Activated CD4-positive, alpha-beta memory T cell treated with anti-CD3 and anti-CD28 coated beads, Interleukin-2, amount 10 ng/mL, durations not matched to agents 7 days and 5 days (primary cell): ENCODE measurements at places on chromosomes 4 and X.

DNA sequence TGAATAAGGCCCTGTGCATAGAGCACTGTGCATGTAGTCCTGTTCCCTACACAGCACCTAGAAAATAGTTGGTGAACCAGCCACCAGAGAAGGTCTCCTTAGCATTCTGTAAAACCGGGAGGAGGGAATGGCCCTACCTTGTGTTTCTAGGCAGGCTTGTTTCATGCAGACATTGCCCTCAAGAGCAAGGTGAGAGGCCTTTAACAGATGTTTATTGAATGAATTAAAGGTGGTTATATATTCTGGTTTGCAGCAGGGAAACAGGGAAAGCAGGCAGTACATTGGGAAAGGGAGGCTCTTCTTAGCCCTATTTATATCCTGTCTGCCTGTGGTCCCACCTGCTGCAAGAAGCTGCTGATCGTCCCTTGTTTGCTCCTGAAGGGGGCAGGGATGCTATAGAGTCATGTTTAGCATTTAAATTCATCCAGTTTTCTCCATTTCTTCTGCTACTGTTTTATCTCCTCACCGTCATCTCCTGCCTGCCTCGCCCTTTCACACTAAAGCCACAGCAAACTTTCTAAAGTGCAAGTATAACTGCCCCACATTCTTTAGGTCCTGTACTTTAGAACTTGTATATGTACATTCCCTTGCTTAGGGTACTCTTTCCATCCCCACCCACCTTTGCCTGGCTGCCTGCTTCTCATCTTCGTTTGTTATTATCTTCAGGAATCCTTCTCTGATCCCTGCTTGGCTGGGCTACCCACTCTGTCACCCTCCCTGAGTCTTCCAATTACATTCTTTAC lies 60.3 kb downstream of the EGF start:
- DNase-seq: no peak

GRCh38 chrX:53412446-53412845 lies 10.0 kb downstream of the SMC1A start:
- DNase-seq: no peak

- DNase-seq: no peak
Observed at GRCh38 chrX:45745479-45745878, 544.8 kb upstream of the DIPK2B start.

DNA sequence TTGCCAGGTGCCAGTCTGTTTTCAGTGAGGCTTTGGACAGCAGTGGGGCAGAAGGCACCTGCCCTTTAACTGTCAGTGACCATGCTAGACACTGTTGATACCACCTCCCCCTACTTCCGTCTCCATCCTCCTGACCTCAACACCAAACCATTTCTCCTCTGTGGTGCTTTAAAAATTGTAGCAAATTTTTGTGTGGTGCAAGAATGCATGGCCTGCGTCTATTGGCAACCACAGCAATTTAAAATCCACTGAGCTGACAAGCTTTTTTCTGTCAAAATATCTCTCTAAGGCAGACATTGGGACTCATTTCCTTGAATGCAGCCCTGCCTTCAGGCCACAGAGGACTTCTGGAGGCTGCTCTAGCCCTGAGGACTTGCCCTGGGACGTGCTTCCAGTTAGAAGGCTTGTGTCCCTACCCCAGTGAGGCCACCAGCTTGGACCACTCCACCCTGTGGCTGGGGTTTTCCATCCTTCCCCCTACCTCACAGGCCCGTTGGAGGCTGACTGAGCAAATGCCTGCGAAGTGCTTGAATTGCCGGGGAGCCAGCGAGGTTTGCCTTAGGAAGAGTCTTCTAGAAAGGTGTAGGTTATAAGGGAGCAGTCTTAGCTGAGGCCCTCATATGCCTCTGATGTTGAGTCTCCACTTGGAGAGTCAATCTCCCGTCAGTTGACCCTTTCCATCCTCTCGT lies 6.9 kb downstream of the PRRG3 start:
- no peak for DNase-seq

GRCh38 chr4:48030470-48030869 lies 13.9 kb downstream of the NIPAL1 start:
- DNase-seq: no peak

GRCh38 chr4:90857081-90857820 lies 730.1 kb downstream of the CCSER1 start:
- no peak for DNase-seq

GRCh38 chrX:14864631-14865030 lies 8.2 kb downstream of the FANCB start:
- DNase-seq: no peak

- DNase-seq: no peak
Observed at GRCh38 chr4:189511581-189511980, 429.1 kb upstream of the FRG1 start.

DNA sequence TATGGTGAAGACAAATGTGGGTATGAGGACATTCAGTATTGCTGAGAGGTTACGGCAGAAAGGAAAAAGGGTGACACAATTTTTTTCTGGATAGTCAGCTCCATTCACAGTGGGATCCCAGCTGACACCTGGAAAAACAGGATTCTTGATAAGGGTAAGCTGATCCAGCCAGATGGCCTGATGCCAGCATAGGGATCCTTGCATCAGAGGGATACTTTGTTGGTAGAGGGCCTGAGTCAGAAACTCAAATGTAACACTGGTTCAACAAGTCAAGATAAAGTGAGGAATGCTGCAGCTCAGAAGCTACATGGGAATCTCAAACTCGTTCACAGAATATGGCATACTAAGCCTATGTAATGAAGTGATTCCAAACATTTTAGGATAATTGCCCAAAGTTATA lies 726.7 kb downstream of the C4orf33 start:
- no peak for DNase-seq

GRCh38 chr4:144295286-144295995 lies 154.9 kb upstream of the GYPA start:
- no peak for DNase-seq

DNA sequence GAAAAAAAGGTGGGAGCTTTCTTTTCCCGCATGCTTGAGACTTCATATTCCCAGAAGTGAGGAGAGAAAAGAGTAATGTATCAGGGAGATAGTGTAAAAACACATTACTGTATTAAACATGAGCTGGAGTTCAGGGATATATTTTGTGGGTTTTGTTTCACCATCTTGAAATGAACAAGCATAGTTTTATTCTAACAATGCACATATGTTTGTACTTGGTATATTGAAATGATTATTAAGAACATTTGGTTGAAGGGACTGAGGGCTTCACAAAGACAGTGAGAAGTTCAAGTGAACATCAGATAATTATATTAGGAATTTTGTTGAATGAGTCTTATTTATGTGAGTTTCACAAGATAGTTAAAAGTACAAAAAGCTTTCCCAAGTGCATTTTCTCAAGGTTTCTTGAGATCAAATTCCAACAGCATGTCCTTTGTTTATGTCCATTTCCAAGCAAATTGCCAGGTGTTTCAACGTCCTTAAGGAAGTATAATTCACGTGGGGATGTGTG lies 368.8 kb downstream of the ANKRD50 start:
- no peak for DNase-seq

DNA sequence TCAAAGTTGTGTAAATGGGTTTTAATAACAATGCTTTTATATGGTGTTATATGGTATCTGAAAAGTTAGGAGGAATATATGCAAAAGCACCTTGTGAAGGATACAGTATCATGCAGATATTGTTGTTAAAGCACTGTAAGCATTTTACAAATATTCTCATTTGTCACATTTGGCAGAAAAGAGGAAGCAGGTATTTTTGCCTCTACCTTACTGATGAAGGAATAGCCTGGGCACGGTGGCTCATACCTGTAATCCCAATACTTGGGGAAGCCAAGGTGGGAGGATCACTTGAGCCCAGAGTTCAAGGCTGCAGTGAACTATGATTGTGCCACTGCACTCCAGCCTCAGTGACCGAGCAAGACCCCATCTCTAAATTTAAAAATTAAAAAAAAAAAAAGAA lies 12.2 kb upstream of the GDPD2 start:
- no peak for DNase-seq

DNA sequence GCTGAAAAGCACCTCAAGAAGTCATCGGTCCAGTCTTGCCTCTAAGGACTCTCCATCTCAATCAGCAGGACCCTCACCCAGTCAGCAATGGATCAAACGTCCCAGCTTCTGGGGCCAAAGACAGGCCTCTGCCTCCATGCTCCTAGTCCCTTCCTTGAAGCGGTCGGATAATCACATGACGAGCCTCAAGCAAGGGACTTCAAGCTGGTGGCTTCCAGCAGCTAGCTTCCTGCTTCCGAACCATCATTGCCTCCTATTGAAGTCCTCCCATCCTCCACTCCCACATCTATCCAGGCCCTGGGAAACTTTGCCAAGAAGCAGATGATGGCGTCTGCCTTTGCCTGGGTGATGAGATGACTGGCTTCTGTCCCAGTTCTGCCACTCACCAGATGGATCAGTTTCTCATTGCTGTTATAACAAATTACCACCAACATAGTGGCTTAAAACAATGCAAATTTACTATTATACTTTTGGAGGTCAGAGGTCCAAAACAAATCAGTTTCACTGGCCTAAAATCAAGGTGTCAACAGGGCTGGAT lies 135.2 kb upstream of the MAMLD1 start:
- DNase-seq: no peak

- peak; percentile 30 for DNase-seq
Observed at GRCh38 chr4:56757261-56757746, 64.2 kb downstream of the SPINK2 start.

DNA sequence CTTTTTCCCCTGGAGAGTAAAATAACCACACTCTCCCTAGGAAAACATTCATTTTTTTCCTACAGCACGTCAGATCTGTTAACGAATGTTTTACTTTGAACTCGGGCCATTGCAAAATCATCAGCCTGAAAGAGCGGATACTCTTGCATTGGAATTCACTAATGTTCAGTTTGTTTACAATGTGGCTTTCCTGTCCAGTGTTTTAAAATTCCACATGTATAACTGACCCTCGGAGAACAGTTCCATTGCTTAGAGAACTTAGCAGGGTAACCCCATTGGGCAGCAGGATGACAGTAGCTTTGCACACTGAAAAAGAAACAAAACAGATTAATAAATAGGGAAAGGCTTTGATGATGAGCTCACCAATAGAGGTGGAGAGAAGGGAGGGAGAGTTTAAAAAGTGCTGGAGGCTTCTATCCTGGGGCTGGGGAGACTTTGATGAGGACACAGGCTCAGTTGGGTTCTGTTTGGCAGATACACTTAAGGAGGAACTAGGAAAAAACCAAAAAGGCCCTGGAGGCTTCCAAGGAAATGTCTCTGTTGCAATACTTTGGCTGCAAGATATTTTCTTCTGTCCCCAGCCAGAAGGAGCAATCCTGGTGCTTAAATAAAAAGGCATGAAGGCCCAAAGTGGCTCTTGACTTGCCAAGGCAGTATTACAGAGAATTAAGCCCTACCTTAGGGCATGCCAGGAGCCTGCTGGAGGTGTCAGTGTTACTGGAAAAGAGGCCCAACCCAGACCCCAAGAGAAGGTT lies 143.1 kb downstream of the ARSF start:
- DNase-seq: no peak

DNA sequence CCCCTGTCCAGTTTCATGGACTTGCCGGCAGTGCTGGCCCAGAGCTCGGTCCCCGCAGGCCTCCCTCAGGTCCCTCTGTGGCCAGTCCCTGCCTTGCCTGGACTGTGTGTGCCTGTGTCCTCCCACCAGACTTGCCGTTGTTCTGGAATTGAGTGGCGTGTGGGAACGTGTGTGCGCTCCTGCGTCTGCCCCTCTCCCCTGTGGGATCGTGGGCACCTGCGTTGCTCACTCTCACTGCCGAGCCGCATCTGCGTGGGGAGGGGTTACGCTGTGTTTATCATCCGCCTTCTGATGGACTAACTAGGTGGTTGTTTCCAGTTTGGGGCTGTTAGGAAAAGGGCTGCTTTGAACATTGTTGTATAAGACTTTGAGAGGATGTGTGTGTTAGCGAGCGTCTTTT lies 21.2 kb downstream of the PCGF3 start:
- no peak for DNase-seq

DNA sequence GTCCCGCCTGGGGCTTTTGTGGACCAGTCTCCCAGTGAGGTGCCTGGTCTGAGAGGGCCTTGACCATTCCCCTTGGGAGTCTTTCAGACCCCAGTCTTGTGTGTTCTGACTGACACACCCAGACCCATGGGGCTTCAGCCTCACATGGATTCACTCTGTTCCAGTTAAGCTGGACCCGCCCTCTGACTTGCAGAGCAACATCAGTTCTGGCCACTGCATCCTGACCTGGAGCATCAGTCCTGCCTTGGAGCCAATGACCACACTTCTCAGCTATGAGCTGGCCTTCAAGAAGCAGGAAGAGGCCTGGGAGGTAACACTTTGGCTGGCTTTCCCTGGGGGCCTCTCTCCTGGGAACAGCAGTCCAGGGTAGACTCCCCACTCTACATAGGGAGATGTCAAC lies 6.8 kb downstream of the IL9R start:
- DNase-seq: no peak

GRCh38 chr4:76995776-76996175 lies 46.2 kb downstream of the SEPTIN11 start:
- DNase-seq: no peak

GRCh38 chr4:168908093-168908492 lies 102.0 kb downstream of the CBR4 start:
- DNase-seq: no peak

- DNase-seq: peak; percentile 44
Observed at GRCh38 chrX:40646489-40647306, 663 bp downstream of the CXorf38 start.

GRCh38 chr4:161222889-161223288 lies 940.9 kb downstream of the FSTL5 start:
- DNase-seq: no peak

DNA sequence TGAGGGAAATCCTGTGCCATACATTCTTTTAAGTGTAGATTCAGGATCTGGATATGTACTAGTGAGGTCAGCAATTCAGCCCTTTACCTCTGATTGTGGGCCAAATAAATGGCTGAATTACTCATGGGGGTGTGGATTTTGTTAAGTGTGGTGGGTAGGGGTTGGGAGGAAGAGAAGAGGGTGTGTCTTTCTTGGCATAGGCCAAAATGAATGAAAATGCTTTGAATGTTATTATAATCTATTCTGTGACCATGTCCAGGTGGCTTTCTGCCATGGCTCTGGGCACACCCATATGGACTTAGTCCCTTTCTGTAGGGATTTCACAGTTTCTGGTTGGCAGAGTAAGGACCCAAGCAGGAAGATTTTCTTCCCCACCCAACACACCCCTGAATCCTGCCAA lies 244.3 kb downstream of the CBR4 start:
- DNase-seq: no peak

- no peak for DNase-seq
Observed at GRCh38 chrX:122047261-122047660, 999.9 kb downstream of the GLUD2 start.
